ENCODE measurements at places on chromosomes 3 and 15.

DNA sequence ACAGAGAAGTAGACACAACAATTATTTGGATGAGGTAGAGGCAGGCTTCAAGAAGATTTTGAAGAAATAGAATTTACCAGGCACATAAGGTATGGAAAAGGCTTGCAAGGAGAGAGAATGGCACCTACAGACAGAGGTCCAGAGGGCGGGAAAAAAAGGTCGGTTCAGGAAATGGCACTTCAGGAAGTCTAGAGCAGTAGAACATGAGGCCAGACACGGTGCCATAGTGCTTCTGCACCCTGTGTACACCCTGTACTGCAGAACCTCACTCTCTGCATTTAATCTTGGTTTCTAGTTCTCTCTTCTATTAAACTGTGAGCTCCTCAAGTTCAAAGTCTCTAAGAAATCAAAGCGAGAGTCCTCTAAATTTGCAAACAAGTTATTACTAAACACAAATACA lies 113.4 kb upstream of the C2CD4B start:
- DNase-seq, result no peak

GRCh38 chr3:45170096-45170495 lies 23.9 kb upstream of the CDCP1 start:
- no peak for DNase-seq

GRCh38 chr3:25229586-25229985 lies 198.5 kb upstream of the RARB start:
- peak; percentile 39 for DNase-seq

- no peak for DNase-seq
Measured at GRCh38 chr15:94041746-94042145, 189.6 kb upstream of the MCTP2 start.

DNA sequence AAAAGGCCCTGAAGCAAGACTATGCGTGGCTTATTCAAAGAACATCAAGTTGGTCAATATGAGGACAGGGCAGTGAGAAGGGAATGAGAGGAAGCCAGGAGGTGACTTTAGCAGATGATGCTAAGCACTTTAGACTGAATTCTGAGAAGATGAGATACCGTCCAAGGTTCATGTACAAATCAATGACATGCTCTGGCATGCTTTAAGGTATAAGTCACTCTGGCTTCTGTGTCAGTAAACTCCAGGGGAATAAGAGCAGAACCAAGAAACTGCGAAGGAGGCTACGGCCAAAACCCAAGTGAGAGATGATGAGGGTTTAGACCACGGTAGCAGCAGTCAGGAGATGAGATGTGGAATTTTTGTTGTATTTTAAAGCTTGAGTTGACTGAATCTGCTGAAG lies 8.9 kb upstream of the CCDC50 start:
- DNase-seq, result no peak

DNA sequence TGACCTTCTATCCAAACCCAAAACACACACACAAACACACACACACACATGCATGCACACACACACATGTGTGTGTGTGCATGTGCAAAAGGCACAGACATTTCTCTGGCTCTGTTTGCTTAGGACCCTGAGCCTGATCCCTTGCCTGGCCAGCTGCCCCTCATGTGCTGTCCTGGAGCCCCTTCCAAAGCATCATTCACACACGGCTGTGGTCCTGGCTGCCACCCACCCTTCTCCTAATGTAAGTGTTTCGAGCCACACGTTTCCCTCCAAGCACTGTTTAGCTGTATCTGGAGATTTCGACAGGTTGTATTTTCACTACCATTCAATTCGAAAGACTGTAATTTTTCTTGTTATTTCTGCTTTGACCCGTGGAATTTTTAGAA lies 45.8 kb upstream of the KLF13 start:
- DNase-seq, result no peak

DNA sequence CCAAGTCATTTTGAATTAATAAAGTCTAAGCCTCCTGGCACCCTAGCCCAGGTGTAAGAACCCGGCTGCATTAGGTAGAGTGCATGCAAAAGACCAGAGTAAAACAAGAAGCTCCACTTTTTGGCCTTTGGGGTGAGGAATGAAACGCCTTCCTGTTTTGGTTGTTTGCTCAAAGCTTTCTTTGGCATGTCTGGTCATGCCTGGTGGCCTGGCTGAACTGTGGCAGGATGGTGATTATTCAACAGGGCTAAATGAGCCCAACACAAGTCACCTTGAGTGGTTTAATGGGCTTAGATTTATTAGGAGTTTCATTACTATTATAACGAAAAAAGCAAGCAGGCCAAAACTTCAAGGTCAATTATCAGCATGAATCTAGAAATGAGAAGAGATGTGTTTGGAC lies 40.9 kb upstream of the LDHAL6B start:
- DNase-seq, result no peak

- DNase-seq, result no peak
Measured at GRCh38 chr3:24375947-24376384, 118.7 kb downstream of the THRB start.

GRCh38 chr3:30970183-30970582 lies 75.7 kb upstream of the GADL1 start:
- DNase-seq, result no peak

- DNase-seq, result no peak
Measured at GRCh38 chr15:62618432-62618831, 424.1 kb upstream of the TPM1 start.

DNA sequence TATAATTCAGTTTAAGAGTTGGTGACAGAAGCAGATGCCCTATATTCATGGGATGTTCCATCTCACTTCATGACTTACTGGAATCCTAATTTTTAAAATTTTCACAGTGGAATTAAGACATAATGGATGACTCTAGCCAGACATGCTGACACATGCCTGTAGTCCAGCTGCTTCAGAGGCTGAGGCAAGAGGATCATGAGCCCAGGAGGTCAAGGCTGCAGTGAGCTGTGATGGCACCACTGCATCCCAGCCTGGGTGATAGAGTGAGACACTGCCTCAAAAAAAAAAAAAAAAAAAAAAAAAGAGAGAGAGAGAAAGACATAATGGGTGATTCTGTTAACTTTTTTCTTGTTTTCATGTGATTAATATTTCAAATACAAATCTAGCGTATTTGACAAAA lies 123.6 kb downstream of the KLHL25 start:
- DNase-seq, result no peak

DNA sequence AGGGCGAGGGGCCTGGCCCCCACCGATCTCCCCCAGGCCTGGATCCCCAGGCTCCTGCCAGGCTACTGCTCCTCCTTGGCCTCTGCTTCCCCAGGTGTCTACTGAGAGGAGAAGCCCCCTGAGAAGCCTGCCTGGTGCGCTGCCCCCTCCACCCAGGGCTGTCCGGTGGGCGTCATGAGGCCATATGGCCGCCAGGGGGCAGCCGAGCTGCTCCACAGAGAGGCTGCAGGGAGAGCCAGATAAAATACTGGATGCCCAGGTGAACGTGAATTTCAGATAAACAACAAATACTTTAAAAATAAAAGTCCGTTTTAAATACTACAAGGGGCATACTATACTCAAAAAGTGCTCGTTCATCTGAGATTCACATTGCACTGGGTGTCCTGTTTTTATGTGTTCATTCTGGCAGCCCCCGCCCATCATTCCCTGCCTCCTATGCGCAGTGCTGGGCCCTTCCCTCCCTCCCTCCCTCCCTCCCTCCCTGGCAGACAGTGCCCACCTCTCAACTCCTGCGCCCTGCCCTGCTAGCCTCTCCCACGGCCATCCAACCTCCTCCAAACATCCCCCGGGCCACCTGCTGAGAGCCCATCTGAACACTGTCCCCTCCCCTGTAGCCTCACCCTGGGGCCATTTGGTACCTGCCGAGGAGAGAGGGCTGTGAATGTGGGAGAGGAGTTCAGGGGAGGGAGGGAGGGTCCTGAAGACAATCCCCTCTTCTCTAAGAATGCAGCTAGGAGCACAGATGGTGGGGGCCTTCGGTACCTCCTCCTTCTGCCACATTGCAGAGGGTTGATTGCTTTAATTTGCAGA lies 29.6 kb downstream of the PSTPIP1 start:
- no peak for DNase-seq

DNA sequence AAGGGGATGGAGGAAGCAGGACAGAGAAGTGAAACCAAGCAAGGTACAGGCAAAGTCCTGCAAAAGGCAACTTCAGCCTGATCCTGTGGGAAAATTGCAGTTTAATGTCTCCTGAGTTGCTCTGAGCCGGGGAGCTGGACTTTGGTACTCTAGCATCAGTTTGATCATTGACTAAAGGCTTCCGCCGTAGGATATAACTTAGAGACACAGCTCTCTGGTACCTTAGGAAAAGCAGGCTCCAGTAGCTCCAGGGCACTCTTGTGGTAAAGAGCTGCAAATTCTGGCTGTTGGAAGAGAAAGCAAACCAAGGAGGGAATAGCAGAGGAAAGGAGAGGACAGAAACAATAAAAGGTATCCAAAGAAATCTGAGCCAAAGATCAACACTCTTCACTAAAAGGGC lies 521.1 kb downstream of the PLOD2 start:
- no peak for DNase-seq

GRCh38 chr15:57306944-57307411 lies 69.3 kb upstream of the CGNL1 start:
- DNase-seq, result no peak

DNA sequence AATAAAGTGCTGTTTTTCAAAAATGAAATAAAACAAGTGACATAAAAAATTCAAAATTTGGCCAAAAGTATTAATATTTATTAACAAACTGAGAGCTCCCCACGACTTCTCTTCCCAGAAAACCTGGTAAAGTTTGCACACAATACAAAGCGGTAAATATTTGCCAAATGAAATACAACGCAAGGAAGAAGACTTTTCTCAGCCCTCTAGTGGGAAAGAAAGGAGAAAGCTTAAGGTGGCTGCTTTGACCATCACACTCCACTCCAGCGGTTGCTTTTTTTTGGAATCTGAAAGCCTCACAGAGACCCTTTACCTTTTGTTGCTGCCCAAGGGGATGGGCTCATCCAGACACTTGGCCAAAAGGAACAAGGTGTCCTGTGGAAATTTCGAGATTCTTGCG lies 1.1 kb upstream of the GK5 start:
- DNase-seq, result no peak

Data from NCI-H1417 treated with DMSO at 0.1 percent for 48 hours (cell line).